ENCODE measurements at places on chromosomes 6 and 20.
A peak's percentile ranks its signal among the peaks of the same experiment; 100 is the strongest.

- DNase-seq = no peak
These were observed 51.3 kb downstream of the PTPN1 start for GRCh38 chr20:50561379-50562078.

GRCh38 chr6:146345598-146345997, 198.0 kb upstream of the RAB32 start:
- DNase-seq = no peak

DNA sequence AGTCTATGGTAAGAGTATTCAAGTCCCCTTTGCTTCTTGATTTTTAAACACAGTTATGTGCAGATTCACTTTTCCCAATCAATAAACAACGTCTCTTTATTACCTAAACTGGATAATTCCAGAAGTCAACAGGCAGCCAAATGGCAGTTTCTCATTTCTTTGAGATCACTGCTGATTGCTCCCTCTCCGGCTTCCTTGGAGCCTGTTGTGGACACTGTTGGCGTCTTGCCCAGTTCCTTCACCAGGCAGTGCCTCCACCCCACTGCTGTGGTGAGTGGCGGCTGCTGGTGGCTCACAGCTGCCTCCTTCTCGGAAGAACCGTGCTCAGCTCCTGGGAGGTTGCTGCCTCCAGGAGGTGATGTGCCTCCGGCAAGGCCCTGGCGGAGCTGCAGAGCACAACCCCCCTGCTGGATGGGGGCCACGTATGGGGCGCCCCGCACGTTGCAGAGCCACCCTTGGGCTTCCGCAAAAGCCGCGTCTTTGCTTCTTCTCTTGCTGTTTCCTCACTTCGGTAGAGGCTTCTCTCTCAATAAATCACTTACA, 105.1 kb upstream of the CNKSR3 start:
- DNase-seq = no peak

DNA sequence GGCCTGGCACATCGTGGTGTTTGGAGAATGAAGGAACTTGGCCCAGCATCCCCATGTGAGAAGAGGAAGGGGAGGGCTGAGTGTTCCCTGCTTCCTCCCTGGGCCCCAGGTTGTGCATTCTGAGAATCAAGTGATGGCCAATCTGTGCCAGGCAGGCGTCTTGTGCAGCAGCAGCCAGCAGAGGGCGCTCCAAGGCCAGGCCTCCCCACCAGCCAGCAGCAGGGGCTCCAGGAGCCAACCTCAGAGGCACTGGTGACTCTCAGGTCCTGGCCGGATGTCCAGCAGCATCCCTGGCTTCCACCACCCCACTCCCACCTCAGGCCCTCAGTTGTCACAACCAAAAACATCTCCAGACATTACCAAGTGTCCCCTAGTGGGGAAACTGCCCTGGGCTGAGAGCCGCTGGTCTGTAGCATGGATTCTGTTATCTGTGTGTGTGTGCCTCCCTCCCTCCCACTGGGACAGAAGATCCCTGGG, 192.0 kb downstream of the PREX1 start:
- no peak for DNase-seq

DNA sequence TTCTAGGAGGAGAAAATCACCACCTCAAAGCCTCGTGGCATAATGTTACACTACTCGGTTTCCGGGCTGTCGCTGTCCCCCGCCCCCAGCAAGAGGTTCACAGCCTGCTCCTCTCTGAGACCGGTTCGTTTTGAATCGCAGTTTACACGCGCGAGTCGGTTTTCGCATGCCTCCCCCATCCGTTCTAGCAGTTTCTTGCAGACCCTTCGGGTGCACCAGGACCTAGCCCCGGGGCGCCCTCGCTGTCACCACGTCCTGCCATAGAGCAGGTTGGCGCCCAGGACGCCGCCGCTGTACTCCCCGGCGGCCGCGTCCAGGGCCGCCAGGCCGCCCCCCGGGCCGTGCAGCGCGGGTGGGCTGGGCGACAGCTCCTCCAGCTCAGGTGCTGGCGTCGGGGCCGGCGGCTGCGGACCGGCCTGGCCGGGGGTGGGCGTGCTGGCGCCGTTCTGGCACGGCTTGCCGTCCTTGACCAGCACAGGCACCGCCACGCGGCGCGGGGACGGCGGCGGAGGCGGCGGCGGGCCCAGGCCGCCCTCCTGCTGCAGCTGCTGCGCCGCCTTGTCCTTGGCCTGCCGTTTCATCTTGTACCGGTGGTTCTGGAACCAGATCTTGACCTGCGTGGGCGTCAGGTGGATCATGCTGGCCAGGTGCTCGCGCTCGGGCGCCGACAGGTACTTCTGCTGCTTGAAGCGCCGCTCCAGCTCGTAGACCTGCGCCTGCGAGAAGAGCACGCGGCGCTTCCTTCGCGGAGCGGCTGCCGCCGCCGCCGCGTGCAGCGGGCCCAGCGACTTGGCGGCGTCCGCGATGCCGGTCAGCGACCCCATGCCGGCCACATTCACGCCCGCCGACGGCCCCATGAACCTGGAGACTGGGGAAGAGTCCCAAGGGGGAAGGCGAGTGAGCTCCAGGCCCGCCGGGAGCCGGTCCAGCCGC, 1.4 kb downstream of the NKX2-4 start:
- no peak for DNase-seq

DNA sequence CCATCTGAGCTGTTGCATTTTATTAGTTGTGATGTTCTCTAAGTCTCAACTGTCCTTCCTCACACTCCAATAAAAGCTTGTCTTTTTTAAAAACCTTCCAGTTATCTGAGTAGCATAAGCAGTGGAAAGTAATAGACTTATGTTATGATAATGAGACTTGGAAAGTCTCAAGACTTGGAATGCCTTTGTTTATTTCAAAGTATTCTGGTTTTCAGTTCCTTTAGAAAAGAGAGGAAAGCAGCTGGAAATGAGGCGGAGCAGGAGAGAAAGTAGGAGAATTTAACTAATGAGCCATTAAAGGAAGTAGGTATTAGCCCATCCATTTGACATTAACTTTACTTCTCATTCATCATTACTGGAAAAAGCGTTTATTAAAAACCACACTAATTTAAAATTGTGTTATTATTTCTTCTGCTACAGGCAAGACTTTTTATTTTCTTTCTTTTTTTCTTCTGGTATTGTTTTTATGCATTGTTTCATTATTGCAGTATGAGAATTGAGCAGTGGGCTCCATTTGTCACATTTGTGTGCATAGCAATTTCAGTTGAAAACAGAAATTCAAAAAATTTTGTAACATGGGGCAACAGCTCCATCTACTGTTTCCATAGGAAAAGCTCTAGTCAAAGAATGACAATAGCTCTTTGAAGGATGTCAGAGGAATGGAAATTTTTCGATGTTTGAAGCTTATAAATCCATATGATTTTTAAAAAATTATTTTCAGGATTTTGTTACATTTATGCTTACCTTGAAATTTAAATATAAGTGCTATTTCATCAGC, 194.8 kb downstream of the COL9A1 start:
- DNase-seq = no peak

GRCh38 chr6:139323511-139324300, 31.9 kb upstream of the TXLNB start:
- DNase-seq = peak; percentile 18

DNA sequence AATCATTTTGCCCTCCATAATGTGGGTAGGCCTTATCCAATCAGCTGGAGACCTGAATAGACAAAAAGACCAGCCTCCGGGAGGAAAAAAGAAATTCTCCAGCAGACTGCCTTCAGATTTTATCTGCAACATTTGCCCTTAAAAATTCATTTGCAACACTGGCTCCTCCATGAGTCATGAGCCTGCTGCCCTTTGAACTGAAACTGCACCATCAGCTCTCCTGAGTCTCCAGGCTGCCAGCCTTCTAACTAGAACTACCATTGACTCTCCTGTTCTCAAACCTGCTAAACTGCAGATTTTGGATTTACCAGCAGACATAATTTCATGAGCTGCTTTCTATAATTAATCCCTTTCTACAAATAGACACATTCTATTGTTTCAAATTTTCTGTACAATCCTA, 223.9 kb upstream of the THEMIS start:
- no peak for DNase-seq

DNA sequence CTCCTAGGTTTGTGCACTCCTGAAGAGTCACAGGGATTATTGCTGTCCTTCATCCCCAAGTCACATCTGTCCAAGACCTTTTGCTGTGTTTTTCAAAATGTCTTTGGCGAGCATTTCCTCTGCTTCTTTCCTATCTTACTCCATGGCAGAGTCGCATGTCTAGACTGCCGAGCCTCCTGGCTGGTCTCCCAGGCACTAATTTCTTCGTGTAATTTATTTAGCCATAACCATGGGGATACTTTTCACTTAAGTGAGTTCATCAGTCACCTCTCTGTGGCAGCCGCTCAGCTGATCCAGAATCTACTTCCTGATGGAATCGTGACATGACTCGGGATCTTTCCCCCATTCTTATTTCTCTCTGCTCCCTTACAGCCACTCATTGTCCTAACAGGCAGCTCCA, 25.8 kb downstream of the ADGRF5 start:
- no peak for DNase-seq

GRCh38 chr6:4647414-4648365, 128.5 kb upstream of the CDYL start:
- no peak for DNase-seq

All from esophagus squamous epithelium (tissue), 5 donors.